ENCODE measurements at places on chromosomes 1 and 21.

DNA sequence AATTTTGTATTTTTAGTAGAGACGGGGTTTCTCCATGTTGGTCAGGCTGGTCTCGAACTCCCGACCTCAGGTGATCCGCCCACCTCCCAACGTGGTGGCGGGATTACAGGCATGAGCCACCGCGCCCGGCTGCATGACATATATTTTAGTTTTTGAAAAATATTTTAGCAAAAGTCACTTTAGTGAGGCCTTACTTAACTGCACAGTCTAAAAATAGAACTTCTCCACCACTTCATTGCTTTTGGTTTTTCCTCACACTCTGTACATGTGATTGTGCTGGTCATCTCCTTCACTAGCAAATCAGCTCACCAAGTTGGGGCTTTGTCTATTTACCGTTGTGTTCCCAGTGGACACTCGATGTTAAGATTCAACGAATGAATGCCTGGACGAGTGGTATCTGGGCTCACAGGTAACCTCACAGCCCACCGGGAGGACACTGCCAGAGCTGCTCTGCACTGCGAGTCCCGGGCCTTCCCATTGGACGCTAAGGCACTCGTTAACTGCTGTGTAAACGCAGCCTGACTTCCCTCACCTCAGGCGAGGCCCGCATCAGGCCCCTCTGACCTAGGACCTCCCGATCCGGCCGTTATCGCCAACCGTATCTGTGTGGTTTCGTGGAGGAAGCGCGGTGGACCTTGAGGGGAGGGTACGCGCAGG, 14.0 kb upstream of the ZNF692 start:
- H3K27me3 ChIP-seq, result no peaks in the 10 kb centered on the region
- DNase-seq, result no peak
- no peaks in the 10 kb centered on the region for H3K36me3 ChIP-seq
- H3K27ac ChIP-seq, result peak overlapping the region; percentile 93
- H3K4me1 ChIP-seq, result peaks cover 13% of the 10 kb centered on the region

DNA sequence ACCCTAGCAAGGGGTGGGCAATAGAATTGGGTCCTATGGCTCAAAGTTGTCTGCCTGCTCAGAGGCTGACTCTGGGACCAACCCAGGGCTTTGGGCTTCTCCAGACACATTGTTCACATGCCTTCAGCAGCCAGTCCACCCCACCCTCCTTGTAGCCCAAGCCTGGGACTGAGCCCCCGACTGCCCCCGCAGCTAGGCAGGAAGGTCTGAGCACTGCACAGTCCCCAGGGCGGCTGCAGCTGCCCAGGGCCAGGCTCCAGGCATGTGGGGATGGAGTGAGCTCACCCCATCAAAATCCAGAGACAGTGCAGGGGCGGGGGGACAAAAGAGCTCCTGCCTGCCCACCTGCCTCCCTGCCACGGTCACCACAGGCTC, 35.6 kb downstream of the HSPG2 start:
- H3K27ac ChIP-seq, result peak overlapping the region; percentile 48
- no peaks in the 10 kb centered on the region for H3K36me3 ChIP-seq
- no peak overlapping the region for H3K4me3 ChIP-seq
- no peak for DNase-seq
- H3K27me3 ChIP-seq, result no peaks in the 10 kb centered on the region

DNA sequence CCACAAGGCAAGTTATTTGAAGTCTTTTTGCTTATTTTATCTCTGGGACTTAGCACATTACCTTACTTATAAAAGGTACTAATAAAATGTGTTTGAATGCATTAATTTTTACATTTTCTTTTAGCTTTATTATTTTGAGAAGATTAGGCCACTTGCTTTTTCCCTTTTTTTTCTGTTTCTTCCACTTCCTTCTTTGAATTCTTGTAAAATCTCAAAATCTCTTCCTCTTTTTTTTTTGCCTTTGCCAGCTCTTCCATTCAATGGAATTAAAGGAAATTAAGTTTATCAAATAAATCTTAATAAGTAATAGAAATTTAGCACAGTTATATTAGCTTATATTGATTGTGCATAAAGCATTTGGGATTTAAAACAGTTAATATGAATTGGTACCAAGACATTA, 260.9 kb downstream of the SRGAP2C start:
- H3K4me1 ChIP-seq, result no peaks in the 10 kb centered on the region
- DNase-seq, result no peak
- H3K4me3 ChIP-seq, result no peak overlapping the region
- H3K27me3 ChIP-seq, result no peaks in the 10 kb centered on the region

- H3K27me3 ChIP-seq, result no peaks in the 10 kb centered on the region
- H3K4me3 ChIP-seq, result no peak overlapping the region
- no peak overlapping the region for H3K27ac ChIP-seq
- no peaks in the 10 kb centered on the region for H3K36me3 ChIP-seq
- peaks cover 17% of the 10 kb centered on the region for H3K4me1 ChIP-seq
- DNase-seq, result no peak
These were observed 120.8 kb downstream of the CLEC20A start for GRCh38 chr1:178376008-178376407.

DNA sequence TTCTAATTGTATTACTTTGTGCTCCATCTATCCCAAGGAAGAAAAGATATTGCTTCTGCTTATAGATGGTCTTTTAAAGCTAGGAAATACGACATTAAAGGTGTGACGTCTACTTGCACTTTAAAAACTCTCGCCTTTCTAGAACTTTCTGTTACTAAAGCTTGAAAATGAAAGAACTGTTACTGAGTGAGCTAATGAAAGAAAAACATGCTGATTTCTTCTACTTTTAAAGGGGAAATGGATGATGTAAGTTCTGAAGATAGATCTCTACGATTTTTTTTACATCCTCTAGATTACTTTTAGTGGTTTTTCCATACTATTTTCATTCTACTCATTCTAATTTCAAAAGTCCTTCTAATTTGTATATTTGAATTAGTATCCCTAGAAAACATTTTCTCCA, 387.5 kb downstream of the USP25 start:
- H3K36me3 ChIP-seq, result no peaks in the 10 kb centered on the region
- no peaks in the 10 kb centered on the region for H3K27me3 ChIP-seq
- H3K27ac ChIP-seq, result peak overlapping the region; percentile 18
- H3K4me1 ChIP-seq, result peaks cover 4% of the 10 kb centered on the region
- no peak for DNase-seq

DNA sequence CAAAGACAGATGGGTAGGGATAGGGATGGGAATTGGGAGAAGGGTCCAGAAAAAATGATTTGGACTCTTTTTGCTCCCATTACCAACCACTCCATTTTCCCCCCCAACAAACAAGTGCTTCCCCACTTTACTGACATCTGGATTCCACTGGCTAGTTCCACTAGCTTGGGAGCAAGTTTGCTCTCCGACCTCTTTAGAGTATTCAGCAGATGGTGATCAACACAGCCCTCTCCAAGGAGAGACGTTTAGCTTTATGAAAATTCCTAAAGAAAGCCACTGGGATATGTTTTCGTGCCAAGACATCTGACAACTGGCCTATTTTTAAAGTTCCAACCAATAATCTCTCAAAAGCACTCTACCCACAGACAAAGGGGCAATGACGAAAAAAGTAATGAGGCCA, 50.3 kb downstream of the ITPKB start:
- DNase-seq, result no peak
- no peak overlapping the region for H3K4me3 ChIP-seq
- no peaks in the 10 kb centered on the region for H3K36me3 ChIP-seq
- H3K4me1 ChIP-seq, result peaks cover 75% of the 10 kb centered on the region
- peak overlapping the region; percentile 18 for H3K27ac ChIP-seq
- H3K27me3 ChIP-seq, result no peaks in the 10 kb centered on the region

DNA sequence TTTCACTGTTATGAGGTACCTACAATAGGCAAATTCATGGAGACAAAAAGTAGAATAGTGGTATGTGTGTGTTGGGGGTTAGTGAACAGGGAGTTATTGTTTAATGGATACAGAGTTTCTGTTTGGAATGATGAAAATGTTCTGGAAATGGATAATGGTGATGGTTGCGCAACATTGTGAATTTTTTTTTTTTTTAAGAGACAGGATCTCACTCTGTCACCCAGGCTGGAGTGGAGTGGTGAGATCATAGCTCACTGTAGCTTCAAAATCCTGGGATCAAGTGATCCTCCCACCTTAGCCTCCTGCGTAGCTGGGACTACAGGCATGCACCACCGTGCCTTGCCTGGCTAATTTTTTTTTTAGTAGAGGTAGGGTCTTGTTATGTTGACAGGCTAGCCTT, 34.5 kb upstream of the TRABD2B start:
- no peak overlapping the region for H3K4me3 ChIP-seq
- DNase-seq, result no peak
- no peaks in the 10 kb centered on the region for H3K27me3 ChIP-seq
- H3K36me3 ChIP-seq, result no peaks in the 10 kb centered on the region
- H3K4me1 ChIP-seq, result no peaks in the 10 kb centered on the region

DNA sequence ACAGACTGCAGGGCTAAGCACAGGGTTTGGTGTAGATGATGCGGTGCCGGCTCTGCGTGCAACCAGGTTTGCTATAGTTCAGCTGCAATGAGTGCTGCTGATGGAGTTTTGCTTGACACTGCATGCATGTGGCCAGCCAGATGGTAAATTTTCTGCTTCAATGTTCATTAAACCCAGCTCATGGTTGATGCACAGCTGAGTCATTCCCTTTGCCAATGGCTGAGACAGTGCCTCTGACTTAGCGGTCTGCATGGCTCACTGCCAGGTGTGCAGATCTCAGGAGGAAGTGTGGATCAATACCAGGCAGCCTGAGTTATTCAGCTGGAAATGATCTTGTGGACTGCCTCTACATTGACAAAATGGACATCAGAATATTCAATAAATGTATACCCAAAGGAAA, 172.7 kb upstream of the ZP4 start:
- no peak overlapping the region for H3K4me3 ChIP-seq
- no peaks in the 10 kb centered on the region for H3K4me1 ChIP-seq

- DNase-seq, result no peak
- no peaks in the 10 kb centered on the region for H3K36me3 ChIP-seq
- H3K27me3 ChIP-seq, result no peaks in the 10 kb centered on the region
- H3K4me1 ChIP-seq, result peaks cover 11% of the 10 kb centered on the region
- no peak overlapping the region for H3K27ac ChIP-seq
These were observed 191.2 kb upstream of the SGIP1 start for GRCh38 chr1:66342707-66343106.

- no peak overlapping the region for H3K27ac ChIP-seq
- DNase-seq, result no peak
- H3K27me3 ChIP-seq, result no peaks in the 10 kb centered on the region
- no peak overlapping the region for H3K4me3 ChIP-seq
- H3K36me3 ChIP-seq, result no peaks in the 10 kb centered on the region
- no peaks in the 10 kb centered on the region for H3K4me1 ChIP-seq
These were observed 40.5 kb upstream of the NEK2 start for GRCh38 chr1:211715971-211716370.

DNA sequence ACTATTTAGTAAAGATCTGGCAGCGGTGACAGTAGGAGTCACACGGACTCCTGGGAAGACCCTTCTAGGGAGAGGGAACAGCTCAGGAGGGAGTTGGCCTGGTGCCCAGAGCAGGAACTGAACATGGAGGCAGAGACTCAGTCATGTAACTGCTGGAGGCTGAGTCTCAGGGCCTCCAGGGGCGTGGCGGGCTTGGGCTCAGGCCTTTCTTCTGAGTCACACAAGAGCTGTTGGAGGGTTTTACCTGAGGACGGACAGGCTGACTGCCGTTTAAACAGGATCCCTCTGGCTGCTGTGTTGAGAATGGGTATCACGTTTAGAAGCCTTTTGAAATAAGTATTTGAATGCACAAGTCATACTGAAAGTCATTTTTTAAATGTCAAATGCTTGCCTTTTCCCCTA, 7.2 kb upstream of the ETS2 start:
- no peak overlapping the region for H3K4me3 ChIP-seq
- no peaks in the 10 kb centered on the region for H3K4me1 ChIP-seq
- H3K27me3 ChIP-seq, result no peaks in the 10 kb centered on the region
- H3K27ac ChIP-seq, result no peak overlapping the region

DNA sequence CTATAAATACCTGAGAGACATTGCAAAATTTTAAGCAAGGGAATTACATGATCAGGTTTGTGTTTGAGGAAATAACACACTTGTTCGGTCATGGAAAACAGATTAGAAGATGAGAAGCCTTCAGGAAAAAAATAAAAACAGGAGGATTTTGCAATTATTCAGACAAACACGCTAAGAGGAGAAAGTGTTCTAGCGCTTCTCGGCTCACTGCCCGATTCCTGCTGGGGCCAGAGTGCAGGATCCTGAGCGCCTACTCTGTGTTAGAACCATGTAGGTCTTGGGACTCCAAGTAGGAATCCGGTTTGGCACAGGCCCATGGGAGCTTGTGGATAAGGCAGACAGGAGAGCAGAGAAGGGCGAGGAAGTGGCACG, 8.1 kb upstream of the PRELP start:
- DNase-seq, result peak; percentile 93
- peak overlapping the region; percentile 87 for H3K27ac ChIP-seq
- no peak overlapping the region for H3K4me3 ChIP-seq
- H3K4me1 ChIP-seq, result peaks cover 59% of the 10 kb centered on the region

- no peak for DNase-seq
- H3K27ac ChIP-seq, result no peak overlapping the region
- peak overlapping the region; percentile 42 for H3K4me3 ChIP-seq
- H3K36me3 ChIP-seq, result no peaks in the 10 kb centered on the region
These were observed 1.7 kb upstream of the DMRTA2 start for GRCh38 chr1:50424884-50425375.

- no peak overlapping the region for H3K4me3 ChIP-seq
- no peak for DNase-seq
- peaks cover 30% of the 10 kb centered on the region for H3K4me1 ChIP-seq
- no peak overlapping the region for H3K27ac ChIP-seq
These were observed 3.8 kb downstream of the HECTD3 start for GRCh38 chr1:45007311-45007710.

DNA sequence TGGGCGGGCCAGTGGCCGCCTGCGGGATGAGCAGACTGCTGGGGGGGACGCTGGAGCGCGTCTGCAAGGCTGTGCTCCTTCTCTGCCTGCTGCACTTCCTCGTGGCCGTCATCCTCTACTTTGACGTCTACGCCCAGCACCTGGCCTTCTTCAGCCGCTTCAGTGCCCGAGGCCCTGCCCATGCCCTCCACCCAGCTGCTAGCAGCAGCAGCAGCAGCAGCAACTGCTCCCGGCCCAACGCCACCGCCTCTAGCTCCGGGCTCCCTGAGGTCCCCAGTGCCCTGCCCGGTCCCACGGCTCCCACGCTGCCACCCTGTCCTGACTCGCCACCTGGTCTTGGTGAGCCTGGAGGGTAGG, 2.1 kb downstream of the B4GALT2 start:
- no peak overlapping the region for H3K27ac ChIP-seq
- H3K27me3 ChIP-seq, result no peaks in the 10 kb centered on the region
- peaks cover 29% of the 10 kb centered on the region for H3K36me3 ChIP-seq
- no peak overlapping the region for H3K4me3 ChIP-seq
- H3K4me1 ChIP-seq, result peaks cover 48% of the 10 kb centered on the region

- no peaks in the 10 kb centered on the region for H3K4me1 ChIP-seq
- no peak for DNase-seq
These were observed 191.5 kb downstream of the NFIA start for GRCh38 chr1:61273861-61274260.

- no peak for DNase-seq
- H3K36me3 ChIP-seq, result no peaks in the 10 kb centered on the region
- no peak overlapping the region for H3K4me3 ChIP-seq
These were observed 358.9 kb upstream of the SGIP1 start for GRCh38 chr1:66175098-66175497.
